ENCODE measurements at places on chromosomes 5 and 9.

DNA sequence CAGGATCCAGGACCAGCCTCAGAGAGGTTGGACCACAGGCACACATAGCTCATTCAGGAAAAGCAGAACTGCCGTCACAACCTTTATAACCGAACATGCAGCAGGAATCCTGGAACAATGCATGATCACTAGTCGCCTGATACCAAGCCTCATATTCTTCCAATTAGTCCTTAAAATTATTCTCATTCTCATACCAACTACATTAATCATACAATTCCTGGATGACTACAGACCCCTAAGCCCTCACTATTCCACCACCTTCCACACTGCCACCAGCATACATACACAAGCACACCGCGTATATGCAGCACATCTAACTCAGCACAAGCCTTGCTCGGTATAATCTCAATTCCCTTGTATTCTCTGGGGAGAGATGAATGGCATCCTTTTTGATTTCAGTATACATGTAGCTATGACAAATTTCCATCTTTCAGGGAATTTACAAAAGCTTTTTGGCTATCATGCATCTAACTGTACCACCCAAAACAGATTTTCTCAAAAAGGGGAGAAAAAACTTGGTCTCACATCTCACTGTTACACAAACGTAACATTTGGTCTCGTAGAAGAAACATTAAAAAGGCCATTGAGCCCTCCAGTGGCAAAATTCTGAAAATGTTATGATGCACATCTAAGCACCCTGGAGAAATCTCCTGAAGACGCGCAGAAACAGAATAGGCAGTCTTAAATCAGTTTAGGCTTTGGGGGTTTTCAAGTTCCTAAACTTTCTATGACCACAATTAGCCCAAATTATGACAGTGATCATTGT lies 46.2 kb downstream of the MCTP1 start:
- DNase-seq, result no peak

DNA sequence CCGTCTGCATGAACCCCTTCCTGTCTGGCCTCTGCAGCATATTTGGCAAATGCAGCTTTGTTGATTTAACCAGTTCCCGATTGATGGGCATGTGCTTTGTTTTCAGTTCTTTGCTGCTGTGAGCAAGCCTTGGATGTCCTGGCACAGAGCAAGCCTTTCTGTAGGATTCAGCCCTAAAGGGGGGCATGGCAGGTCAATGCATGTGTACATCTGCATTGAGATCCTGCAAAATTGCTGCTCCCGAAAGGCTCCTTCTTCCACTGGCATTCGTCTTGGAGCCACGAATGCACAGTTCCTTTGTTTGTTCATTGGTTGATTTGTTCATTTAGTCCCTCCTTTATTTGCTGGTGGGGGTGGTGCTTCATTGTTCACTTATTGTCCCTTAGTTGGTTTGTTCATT lies 34.8 kb downstream of the COL5A1 start:
- no peak for DNase-seq

GRCh38 chr5:18010053-18010452 lies 375.8 kb downstream of the TAF11L14 start:
- DNase-seq, result no peak

DNA sequence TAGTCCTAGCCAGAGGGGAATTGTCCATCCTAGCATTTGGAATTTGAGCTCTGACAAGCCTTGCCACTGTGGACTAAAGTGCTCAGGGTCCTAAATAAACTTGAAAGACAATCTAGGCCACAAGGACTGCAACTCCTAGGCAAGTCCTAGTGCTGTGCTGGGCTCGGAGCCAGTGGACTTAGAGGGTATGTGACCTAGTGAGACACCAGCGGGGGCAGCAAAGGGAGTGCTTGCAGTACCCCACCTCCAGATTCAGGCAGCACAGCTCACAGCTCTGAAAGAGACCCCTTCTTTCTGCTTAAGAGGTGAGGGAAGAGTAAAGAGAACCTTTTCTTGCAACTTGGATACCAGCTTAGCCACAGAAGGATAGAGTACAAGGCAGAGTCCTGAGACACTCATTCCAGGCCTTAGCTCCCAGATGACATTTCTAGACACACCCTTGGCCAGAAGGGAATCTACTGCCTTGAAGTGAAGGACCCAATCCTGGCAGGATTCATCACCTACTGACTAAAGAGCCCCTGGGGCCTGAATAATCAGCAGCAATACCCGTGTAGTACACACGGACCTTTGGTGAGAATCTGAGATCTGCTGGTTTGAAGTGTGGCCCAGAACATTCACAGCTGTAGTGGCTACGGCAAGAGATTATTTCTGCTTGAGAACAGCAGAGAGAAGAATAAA lies 164.6 kb downstream of the CCDC171 start:
- no peak for DNase-seq
